Cardiac muscle cell (in vitro differentiated cells and primary cell): ENCODE measurements at places on chromosomes 16 and 17. TPM values are rescaled to one million over a fixed set of nuclear protein-coding genes. Genes with fewer than 3 reads are reported as not detected.

CUEDC1 gene
- total RNA-seq: 14.8 and 18.3 TPM in 2 replicates

DNA sequence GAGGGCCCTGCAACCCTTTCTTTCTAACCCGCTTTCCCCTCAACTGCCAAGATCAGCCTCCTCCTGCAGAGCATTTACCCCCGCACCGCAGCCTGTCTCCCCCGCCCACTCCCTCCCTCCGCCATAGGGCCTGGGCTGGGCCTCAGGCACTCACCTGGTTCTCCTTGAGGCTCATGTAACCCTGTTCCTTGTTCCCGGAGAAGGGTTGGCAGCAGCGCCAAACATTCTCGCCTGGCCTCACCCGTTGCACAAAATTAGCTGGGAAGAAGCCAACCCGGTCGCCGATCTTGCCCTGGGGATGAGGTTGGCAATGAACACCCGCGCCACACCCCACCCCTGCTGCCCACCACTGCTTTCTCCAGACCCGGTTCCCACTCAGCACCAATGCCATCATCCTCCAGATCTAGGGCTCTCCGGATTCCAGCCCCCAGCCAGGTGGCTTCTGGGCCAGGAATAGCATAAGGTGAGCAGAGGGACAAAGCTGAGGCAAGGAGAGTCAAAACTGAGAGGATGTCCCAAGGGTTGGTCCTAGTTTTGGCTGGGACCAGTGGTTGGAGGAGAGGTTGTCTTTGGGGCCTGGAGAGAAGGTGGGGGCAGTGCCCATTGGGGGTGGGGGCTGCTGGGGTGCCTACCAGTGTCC, 12.8 kb downstream of the STAC2 start:
- H3K27ac ChIP-seq: no peak overlapping the region
- peaks cover 17% of the 10 kb centered on the region for H3K27me3 ChIP-seq
- H3K36me3 ChIP-seq: no peaks in the 10 kb centered on the region
- no peak for DNase-seq
- H3K4me3 ChIP-seq: no peak overlapping the region
- peaks cover 13% of the 10 kb centered on the region for H3K4me1 ChIP-seq

GRCh38 chr17:79706931-79707850, 23.6 kb upstream of the ENPP7 start:
- no peak overlapping the region for H3K27ac ChIP-seq
- no peaks in the 10 kb centered on the region for H3K27me3 ChIP-seq
- no peaks in the 10 kb centered on the region for H3K36me3 ChIP-seq
- H3K4me1 ChIP-seq: no peaks in the 10 kb centered on the region
- no peak overlapping the region for H3K4me3 ChIP-seq

DNA sequence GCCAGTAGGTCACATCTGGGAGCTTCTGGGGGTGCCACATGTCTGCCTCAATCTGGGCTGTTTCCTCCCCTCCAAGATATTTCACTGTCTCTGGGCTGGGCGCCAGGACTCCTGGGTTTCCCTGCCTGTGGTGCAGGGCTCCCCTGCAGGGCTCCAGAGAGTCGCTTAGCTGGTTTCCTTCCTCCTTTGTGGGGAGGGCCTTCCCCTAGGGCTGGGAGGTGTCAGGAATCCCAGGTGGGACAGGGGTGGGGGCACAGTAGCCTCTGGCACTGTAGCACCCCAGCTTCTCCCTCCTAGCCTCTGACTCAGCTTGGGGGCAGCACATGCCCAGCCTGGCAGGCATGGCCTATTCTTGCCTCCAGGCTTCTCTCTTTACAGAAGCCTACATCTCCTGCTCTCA, 2.6 kb downstream of the RARA start:
- peaks cover 86% of the 10 kb centered on the region for H3K4me1 ChIP-seq
- no peaks in the 10 kb centered on the region for H3K27me3 ChIP-seq
- DNase-seq: no peak

- peaks cover 3% of the 10 kb centered on the region for H3K4me1 ChIP-seq
- peak overlapping the region; percentile 94 for H3K27ac ChIP-seq
- DNase-seq: peak; percentile 49
Observed at GRCh38 chr16:23557779-23558702, 514 bp downstream of the UBFD1 start.

DNA sequence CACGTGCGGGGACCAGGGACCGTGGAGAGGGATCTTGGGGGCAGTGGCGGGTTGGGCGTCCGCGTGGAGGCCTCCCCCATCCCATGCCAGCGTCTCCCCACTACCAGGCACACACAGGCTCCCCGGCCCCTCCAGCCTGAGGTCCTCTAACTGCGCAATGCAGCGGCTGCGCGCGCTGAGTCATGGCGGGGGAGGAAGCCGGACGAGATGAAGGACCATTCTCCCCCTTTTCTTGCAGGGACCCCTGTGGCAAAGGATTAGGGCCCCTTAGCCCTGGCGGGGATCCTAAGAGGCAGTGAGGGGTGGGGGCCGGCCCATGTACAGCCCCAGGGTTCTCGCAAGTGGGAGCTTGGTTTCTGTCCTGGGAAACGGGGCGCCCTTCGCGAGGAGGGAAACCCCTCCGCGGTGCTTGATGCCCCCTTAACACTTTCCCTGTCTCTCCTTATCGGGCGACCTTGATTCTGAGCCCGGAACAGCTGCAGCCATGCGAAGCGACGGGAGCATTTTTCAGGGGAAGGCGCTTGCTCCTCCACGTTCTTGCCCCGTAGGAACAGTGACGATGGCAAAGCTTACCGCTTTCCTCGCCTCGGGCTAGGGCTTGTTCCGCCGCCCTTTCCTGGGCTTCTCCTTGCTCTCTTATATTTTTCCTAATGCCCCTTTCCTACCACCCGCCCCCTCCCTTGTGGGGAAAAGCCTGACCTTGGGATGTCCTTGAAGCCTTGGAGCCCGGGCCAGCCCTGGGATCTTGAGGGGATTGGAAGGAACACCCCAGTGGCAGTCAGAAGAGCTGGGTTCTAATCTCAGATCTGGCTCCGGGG, 592 bp downstream of the ALDOA start:
- H3K4me1 ChIP-seq: peaks cover 34% of the 10 kb centered on the region
- peak; percentile 72 for DNase-seq
- H3K27me3 ChIP-seq: no peaks in the 10 kb centered on the region
- peak overlapping the region; percentile 92 for H3K27ac ChIP-seq
- peaks cover 42% of the 10 kb centered on the region for H3K36me3 ChIP-seq
- H3K4me3 ChIP-seq: peak overlapping the region; percentile 85

DNA sequence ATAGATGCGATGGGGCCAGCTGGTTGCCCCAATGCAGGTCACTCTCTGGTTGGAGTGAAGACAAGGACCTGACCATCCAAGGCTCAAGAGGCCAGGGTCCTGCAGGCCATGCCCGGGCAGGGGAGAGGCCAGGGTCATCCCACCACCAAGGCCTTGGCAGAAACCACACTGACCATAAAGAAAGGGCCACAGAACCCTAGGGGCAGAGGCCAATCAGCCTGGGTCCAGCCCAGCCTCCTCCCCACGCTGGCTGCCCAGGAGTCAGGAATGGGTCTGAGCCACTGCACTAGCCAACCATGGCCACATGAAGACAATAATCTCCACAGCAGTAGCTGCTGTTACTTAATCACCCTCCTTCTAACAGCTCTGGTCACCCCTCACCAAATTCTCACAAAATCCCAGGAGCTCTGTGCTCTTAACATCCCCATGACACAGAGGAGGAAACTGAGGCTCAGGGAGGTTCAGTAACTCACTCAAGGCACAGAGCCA, 10.2 kb upstream of the BCAR1 start:
- H3K4me3 ChIP-seq: no peak overlapping the region
- peaks cover 3% of the 10 kb centered on the region for H3K36me3 ChIP-seq
- peak overlapping the region; percentile 28 for H3K27ac ChIP-seq

TBC1D28 gene
- total RNA-seq: not detected in 2 replicates
